Putamen (tissue), 1 donor: ENCODE measurements at places on chromosomes 3 and 15.

GRCh38 chr3:105504440-105504951 lies 137.8 kb downstream of the ALCAM start:
- no peak for DNase-seq

DNA sequence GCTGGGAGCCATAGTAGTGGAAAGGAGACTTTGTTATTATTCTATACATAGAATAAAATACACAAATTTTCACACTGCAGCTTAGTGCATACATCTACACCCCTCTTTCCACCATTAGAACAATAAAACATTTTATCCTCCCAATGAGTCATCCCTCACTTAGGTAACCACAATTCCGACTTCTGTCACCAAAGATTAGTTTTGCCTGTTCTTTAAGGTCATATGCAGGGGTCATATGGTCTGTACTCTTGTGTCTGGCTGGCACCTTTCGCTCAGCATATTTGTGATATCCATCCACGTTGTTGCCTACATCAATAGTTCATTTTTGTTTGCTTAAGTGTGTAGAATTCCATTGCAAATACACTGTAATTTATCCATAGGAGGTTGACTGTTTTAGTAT lies 399.4 kb downstream of the SHQ1 start:
- DNase-seq, result no peak

GRCh38 chr15:45205192-45205591 lies 17.4 kb upstream of the SHF start:
- DNase-seq, result peak; percentile 63

- DNase-seq, result no peak
These were observed 89.1 kb upstream of the SLC2A2 start for GRCh38 chr3:171115667-171116066.

DNA sequence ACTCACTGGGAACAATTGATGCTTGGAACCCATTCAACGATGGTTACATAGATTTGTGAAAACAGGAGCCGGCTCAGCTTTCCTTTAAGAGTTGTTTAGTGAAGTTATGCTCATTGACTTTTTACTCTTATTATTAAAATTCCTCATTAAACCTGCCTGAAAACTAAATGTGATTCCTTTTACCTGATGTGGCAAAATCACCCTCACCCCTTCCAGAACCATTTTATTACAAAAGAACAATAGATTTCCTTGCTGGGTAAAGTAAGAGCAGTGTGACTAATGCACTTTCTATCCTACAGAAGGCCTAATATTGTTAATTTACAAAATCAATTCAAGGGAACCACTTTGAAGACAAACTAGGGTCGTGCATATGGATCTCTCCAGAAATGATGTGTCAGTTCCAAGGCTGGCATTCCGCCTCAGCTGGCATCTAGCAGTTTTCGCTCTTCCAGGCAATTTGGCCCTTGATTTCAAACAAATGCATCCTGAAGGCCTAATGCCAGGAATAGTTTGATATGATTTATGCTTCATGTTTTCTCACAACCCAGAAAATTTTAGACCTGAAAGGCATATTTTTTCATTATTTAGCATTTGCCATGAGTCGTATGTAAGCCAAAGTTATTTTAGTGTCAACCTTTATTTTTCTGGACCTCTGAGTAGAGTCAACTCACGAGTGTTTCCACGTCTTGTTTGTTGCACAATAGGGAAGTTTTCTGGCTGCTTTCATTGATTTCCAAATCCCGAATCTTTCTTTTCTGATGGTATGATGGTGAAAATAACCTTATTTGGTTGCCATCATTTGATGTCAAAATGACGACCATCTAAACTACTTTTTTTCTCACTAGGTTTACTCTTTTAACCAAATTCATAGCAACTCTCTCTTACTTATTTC lies 447.8 kb downstream of the MECOM start:
- DNase-seq, result no peak

DNA sequence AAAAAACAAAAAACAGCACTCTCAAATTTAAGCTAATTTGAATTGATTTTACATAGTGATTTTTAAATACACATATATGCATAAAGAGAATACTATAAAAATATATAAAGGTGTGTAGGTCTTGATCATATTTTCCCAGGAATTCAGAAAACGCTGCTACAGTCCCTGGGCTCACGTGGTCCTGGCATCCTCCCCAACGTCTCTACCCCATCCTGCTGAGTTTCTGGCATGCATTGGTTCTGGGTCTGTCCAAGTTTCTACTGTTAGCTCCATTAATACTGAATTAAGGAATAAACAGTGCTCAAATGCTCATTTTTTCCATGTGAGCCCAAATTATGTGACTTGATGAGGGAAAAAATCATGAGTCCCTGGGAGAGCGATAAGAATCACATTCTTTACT lies 32.7 kb upstream of the LAMP3 start:
- DNase-seq, result no peak

GRCh38 chr15:80179025-80179759 lies 26.4 kb downstream of the FAH start:
- DNase-seq, result no peak

DNA sequence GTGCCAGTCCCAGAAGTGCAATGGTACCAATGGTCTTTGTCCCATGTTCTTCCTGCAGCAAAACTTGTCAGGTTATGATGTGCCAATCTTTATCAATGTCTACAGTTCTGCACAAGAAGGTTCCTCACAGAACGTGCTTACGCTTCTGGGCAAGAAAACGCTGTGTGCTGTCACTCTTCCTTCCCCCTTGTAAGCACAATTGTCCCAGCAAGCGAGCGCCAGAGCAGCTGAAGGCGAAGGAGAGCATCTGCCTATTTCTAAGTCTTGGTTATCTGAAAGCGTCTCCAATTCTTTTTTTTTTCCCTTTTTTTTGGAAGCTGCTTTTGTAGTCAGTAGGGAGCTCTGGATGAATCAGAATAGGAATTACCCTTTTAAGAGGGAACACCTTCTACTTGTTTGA lies 514.4 kb downstream of the FGF12 start:
- DNase-seq, result no peak

GRCh38 chr3:43615133-43615532 lies 6.7 kb downstream of the ANO10 start:
- DNase-seq, result no peak

DNA sequence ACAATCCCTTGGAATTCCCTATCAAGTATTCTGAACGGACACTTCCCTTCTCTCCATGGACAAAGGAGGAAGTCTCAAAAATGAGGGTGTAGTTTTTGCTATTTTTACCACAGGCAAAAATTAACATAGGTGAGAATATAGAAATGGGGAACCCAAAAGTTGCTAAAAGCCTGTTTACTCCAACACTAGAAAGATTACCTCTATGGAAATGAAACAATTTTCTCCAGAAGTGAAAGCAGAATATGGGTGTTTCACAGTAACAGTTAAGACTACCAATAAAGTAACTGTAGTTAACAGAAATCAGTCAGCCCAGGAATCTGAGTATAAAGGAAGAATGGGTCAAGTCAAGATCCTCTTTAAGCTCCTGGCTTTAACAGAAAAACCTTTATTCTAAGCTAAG lies 9.3 kb downstream of the TRA2B start:
- no peak for DNase-seq

DNA sequence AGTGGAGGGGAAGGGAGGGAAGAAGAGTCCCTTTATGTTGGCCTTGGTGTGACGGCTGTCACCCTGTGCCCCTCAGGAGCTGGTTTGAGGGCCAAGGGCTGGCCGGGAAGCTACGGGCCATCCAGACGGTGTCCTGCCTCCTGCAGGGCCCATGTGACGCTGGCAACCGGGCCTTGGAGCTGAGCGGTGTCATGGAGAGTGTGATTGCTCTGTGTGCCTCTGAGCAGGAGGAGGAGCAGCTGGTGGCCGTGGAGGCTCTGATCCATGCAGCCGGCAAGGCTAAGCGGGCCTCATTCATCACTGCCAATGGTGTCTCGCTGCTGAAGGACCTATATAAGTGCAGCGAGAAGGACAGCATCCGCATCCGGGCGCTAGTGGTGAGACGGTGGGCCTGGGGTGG lies 8.1 kb upstream of the RCCD1 start:
- no peak for DNase-seq

GRCh38 chr3:194058753-194059152 lies 77.2 kb upstream of the HES1 start:
- no peak for DNase-seq

- no peak for DNase-seq
These were observed 594.9 kb upstream of the SUCLG2 start for GRCh38 chr3:68249265-68249664.

DNA sequence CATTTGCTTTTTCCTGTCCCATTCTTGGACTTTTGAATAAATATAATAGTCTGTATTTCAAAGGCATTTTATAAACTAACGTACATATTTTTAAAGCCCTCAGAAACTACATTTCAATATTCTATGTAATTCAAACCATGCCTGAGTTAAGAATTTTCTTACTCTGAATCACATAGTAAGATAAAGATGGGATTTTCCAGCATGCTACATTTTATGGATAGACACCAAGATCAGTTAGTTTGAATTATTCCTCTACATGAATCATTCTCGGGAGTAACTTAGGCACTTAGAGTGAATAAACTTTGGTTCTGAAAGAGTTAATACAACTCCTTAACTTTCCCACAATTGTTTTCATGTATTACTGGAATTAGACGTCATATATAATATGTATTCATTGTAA lies 713.3 kb upstream of the CBLB start:
- no peak for DNase-seq

GRCh38 chr15:43132830-43133429 lies 456 bp upstream of the TMEM62 start:
- no peak for DNase-seq

- no peak for DNase-seq
These were observed 165.4 kb downstream of the UACA start for GRCh38 chr15:70597945-70598344.

- DNase-seq, result no peak
These were observed 55.4 kb upstream of the GRIP2 start for GRCh38 chr3:14595561-14595960.

DNA sequence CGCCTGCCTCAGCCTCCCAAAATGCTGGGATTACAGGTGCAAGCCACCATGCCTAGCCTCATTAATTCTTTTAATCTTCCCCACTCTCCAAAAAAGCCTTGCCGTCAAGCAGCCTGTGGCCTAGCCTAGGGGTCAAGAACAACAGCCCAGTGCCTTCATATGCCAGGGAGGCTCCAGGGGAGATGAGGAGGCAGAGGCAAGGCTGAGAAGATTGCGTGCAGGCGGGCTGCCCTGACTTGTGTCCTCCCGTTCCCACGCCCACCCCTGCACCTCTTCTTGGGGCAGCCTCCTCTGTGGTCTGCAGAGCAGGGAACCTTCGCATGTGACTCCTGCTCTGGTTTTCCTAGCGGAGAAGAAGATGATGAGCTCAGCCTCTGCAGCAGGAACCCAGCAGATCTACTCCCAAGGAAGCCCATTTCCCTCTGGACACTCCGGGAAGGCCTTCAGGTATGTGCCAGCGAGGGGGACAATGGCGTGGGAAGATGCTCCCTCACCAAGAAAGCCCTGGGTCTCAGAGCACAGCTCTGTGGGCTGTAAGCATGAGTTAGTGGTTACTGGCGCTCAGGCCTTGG lies 118.5 kb upstream of the ABHD17C start:
- DNase-seq, result no peak

GRCh38 chr3:43885908-43886618 lies 195.3 kb downstream of the ABHD5 start:
- no peak for DNase-seq

- DNase-seq, result no peak
These were observed 115.7 kb downstream of the ARRDC4 start for GRCh38 chr15:98076021-98076816.

- no peak for DNase-seq
These were observed 120.9 kb downstream of the LIPC start for GRCh38 chr15:58552505-58553364.

DNA sequence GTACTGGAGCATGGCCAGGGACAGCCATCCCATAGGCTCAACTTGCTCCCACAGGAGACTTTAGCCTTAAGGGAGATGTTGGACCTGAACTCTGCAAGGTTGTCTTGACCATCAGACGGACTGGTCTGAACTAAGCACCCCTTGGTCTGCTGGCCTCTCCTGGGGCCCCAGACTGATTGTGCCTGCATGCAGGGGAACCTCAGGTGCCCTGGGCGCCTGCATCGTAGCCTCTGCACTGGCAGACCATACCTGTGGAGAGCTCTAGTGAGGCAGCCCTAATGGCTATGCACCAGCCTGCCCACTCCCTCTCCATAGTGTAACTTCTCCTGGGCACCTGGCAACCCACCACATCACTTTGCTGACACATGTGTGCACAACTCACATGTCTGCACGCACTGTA lies 395.6 kb downstream of the ZPLD1 start:
- no peak for DNase-seq

DNA sequence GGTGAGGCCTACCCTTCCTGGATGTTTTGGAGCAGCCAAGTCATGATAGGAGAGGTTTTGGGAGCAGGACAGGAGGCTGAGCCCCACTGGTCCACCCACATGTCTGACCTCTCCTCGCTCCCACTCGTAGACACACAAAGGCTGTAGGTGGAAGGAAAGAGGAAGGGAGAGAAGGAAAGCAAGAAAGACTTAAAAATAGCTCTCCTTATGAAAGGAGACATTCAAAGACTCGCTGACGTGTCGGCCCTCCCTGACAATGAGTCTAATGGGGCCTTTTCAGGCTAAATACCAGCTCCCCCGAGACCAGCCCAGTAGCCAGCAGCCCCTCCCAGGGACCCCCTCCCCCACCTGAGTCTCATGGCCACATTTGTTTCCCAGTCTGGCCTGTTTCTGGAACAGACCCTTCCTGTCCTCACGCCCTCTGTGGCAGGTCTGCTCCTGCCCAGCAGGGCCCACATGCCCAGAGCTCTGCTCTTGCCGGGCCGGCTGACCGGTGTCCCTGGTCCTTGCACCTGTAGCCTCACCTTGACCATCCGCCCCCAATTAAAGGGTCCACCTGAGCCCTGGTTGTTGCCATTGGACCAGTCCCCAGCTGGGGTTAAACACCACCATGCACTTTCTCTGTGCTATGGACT lies 49.3 kb downstream of the FGD5 start:
- no peak for DNase-seq

DNA sequence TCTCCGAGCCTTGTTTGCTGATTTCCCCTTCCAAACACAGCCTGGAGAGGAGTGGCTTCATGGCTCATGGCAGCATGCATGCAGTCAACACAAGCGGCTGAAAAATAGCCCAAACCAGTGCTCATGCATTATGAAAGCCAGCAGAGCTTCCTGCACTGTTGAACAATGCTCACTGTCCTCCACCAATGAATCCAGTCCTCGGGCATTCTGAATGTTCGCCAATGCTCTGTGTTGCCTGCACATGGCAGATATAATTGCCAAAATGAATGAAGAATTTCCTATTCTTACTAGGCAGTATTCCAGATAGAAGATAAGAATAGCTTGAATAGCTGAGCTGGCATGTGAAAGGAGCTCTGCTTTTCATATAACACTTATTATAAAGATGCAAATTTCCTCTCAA lies 252.7 kb downstream of the ROBO1 start:
- DNase-seq, result peak; percentile 41

DNA sequence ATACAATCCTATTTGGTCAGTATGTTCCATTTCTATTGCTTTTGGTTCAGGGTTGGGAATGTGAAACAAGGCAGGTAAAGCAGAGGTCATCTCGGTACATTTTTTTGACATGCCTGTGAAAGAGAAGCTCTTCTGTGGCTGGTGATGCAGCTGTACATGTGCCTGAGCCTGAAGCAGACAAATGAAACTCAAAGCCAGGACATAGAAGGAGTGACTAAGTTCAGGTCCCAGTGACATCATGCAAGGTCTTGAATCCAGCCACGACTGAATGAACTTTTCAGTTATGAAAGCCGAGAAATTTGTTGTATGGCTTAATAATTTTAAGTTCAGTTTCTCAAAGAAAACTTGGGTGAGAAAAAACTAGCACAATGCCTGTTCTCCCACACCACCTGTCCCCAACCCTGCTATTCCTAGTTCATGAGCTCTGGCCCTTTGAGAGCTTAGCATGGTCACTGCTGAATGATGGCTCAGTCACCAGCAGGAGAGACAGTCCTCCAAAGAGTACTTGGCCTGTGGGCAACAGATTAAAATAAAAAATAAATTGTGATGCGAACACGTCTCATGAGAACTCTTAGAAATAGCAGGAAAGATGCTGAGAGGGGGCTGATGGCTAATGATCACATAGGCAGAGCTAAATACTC lies 600.2 kb upstream of the GRM7 start:
- DNase-seq, result no peak
